NCI-H1436 treated with DMSO at 0.1 percent for 48 hours (cell line): ENCODE measurements at places on chromosomes 7 and 10.

DNA sequence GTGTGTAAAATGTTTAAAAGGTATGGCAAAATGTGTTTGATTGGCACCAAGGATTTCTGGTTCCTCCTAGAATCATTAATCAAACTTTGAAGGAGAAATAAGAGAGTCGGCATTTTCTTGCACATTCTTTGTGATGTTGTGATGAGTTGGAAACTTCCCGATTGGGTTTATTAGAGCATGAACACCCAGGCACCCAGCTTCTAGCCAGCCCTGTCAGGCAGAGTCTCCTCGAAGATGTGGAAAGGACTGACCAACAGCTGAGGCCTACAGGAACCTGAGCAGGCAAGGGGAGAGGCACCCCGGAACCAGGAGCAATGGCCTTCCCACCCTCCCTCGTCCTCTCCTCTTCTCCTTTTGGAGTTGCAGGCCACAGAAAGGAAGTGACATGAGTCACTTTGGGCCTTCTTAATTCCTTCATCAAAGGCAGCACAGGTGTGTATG, 68.7 kb downstream of the EGFR start:
- no peak for DNase-seq

DNA sequence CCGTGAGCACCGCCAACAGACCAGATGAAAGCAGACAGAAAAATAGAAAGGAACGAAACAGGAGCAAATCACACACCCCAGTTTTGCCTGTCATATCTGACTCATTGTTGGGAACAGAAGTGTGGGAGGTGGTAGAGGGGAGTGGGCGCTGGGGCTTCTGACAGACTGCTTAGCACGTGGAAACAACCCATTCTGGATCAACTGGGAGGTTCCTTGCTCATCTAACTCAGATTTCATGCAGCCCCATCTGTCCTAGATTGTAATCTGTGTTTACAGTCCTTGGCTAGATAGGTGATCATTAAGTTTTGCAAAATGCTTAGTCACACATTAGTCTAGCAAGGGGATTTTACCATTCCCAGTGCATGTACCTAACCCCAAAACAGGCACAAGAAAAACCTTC, 154.1 kb downstream of the NRP1 start:
- no peak for DNase-seq

DNA sequence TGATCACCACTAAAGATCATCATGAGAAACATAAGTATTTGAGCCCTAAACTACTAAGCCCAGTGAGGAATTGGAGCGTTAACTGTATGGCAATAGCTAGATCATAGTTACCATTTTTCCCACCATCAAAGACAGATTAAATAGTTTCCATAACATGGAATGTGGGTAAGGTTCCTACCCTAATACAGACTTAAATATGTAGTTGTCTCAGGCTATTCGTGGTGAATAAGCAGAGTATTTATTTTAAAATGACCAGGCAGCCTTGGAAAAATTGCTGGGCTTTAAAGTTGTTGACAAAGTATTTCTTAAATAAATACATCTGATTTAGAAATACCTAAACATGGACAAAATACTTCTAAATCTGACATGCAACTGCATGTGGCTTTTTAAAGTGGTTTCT, 106.8 kb downstream of the NT5C2 start:
- no peak for DNase-seq

DNA sequence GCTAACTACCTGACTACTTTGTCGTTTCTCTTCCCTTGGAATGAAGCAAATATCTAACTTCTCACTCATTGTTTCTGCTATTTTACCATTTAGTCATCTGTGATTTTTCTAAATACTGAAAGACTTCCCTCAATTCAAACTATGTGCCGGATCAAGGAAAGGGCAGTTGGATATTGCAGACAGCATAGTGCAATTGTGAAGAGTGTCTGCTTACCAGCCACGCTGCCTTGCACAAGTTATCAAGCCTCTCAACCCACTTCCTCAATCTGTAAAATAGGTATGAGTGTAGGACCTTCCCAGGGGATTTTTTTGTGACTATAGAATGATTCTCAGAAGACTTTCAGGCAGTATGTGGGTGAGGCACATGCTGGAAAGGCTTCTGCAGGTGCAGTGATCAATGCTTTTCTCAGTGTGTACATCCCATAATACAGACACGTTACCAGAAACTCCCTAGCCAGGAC, 54.3 kb downstream of the EGFR start:
- no peak for DNase-seq

DNA sequence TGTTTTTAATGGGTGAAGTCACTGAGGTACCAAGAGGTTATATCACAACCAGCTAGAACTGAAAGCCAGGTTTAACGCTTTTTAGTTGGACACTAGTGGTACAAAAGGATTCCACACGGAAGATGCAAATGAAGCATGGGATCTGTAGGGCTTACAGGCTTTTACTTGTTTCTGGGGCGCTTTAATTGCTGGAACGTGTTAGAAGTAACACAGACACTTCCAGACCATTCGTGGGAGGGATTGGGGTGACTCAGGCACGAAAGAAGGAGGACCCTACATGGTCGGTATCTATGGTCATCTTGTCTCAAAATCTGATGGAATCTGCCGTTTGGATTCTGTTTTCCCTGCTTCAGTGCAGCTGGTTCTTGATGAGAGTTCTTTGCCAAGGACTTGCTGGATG, 1.0 kb downstream of the YKT6 start:
- no peak for DNase-seq

GRCh38 chr10:34628174-34628796, 186.8 kb downstream of the PARD3 start:
- DNase-seq: no peak

- no peak for DNase-seq
Observed at GRCh38 chr10:123395906-123396305, 241.7 kb downstream of the BUB3 start.

GRCh38 chr7:43925984-43926797, at the start of gene UBE2D4:
Gene UBE2D4 (plus strand): TSS chr7:43926436. CDS start chr7:43926533, 97 bp downstream.
- no peak for DNase-seq

DNA sequence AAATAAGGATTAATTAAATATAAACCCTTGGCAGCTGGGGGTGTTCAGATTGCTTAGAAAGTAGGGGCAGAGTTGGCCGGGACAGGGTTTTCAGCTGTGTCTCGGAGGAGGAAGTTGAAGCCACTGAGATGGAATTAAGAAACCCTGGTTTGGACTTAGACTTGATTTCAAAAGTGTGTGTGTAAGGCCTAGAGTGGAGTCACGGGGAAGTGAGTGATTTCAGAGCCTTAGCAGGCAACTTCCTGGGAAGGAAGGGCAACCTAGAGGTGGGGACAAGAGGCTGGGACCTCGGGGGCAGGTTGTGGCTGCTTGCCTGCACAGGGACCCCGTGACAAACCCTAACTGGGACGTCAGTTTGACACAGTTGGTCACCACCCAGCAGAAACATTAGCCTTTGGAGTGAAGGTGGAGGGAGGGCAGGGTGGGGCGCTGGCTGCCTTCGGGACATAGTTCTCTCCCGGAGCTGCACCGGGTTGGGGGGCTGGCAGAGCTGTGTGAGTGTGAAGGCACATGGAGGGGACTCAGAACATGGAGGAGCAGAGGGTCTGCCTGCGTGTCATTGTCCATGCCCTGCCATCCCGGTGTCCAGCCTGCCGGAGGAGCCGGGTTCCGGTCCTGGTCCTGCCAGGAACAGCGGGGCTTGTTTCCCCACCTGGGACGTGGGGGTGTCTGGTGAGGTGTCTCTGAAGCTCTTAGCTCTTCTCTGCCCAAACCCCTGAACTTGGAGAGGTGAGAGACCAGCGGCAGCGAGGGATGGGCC, 1.8 kb downstream of the BRI3 start:
- no peak for DNase-seq

- no peak for DNase-seq
Observed at GRCh38 chr10:30420766-30421165, 13.2 kb upstream of the MAP3K8 start.

- no peak for DNase-seq
Observed at GRCh38 chr7:130896898-130897514, 163.0 kb upstream of the KLF14 start.

- no peak for DNase-seq
Observed at GRCh38 chr7:147240468-147240867, 1123.9 kb downstream of the CNTNAP2 start.

DNA sequence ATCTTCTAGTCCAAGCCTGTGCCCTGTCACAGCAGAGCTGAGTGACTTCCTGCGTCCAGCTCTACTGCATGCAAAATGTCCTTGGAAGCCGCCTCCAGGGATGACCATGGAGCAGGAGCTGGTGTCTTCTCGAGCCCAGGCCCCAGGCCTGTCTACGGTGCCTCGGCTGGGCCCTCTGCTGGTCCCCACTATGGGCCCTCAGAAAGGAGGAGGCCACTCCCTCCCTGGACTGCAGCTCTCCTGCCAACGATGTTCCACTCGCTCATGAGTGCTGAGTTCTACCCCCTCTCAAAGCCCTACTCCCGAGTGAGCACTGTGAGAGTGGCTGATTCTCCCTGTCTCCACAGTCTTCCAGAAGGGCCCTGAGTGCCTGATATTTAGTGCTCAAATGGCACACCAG, 504.9 kb downstream of the PTPRN2 start:
- DNase-seq: no peak
